ENCODE measurements at places on chromosomes 13 and 19.

- H3K27ac ChIP-seq, result peak overlapping the region; percentile 90
- no peak for DNase-seq
- H3K4me1 ChIP-seq, result peaks cover 29% of the 10 kb centered on the region
- no peaks in the 10 kb centered on the region for H3K36me3 ChIP-seq
- no peaks in the 10 kb centered on the region for H3K27me3 ChIP-seq
- peak overlapping the region; percentile 47 for H3K4me3 ChIP-seq
Measured at GRCh38 chr19:55601084-55601483, 996 bp downstream of the ZNF524 start.

GRCh38 chr19:45496349-45496953 lies 396 bp downstream of the RTN2 start:
- no peaks in the 10 kb centered on the region for H3K36me3 ChIP-seq
- H3K4me1 ChIP-seq, result peaks cover 36% of the 10 kb centered on the region
- no peak for DNase-seq
- H3K27ac ChIP-seq, result no peak overlapping the region
- peak overlapping the region; percentile 4 for H3K4me3 ChIP-seq

GRCh38 chr13:96068729-96069128 lies 15.5 kb upstream of the UGGT2 start:
- H3K27me3 ChIP-seq, result no peaks in the 10 kb centered on the region
- H3K36me3 ChIP-seq, result no peaks in the 10 kb centered on the region
- no peak overlapping the region for H3K4me3 ChIP-seq
- H3K4me1 ChIP-seq, result no peaks in the 10 kb centered on the region

DNA sequence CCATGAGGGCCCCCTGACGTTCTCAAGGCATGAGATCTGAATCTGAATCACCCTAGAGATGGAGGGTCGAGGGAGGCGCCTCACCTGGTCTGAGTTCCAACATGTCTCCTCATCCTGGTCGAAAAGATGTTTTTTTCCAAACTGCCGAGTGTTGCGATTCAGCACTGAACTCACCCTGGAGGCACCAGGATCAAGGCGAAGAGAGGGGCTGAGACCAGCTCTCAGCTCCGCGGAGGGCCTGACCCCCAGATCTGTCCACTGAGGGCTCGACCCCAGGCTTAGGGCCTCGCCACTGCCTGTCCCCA lies 555 bp downstream of the NR2C2AP start:
- peaks cover 3% of the 10 kb centered on the region for H3K36me3 ChIP-seq
- H3K4me1 ChIP-seq, result peaks cover 14% of the 10 kb centered on the region
- H3K27ac ChIP-seq, result peak overlapping the region; percentile 71
- DNase-seq, result no peak
- H3K4me3 ChIP-seq, result peak overlapping the region; percentile 74

DNA sequence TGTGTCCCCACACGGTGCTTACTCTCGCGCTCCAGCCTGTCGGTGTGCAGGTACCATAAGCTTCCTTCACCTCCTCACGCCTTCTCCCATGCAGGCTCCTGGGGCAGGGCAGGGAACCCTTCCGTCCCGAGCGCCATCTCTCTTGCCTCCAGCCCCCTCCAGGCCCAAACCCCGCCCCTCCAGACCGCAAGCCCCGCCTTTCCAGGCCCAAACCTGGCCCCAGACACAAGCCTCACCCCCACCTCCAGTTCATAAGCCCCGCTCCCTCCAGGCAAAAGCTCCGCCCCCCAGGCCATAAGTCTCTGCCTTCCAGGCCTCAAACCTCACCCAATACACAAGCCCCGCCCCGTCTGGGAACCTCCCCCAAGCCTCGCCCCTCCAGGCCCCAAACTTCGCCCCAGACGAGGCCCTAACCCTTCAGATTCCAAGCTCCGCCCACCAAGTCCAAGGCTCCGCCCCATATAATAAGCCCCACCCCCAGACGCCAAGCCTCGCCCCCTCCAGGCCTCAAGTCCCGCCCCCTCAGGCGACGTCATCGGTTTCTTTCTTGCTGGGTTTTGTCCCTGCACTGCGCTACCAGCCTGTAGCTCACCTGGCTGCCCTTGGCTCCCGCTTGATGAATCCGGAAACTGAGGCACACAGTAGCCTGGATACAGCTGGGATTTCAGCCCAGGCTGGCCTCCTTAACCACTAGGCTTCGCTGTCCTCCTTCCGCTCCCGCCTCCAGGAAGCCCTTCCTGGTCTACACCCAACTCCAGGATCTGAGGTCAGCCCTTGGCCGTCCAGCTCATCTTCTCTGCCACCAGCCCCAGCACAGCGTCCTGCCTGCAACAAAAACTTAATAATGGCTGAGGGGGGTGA lies 16.1 kb downstream of the MKNK2 start:
- no peaks in the 10 kb centered on the region for H3K27me3 ChIP-seq
- peak; percentile 54 for DNase-seq
- peaks cover 46% of the 10 kb centered on the region for H3K4me1 ChIP-seq
- H3K36me3 ChIP-seq, result peaks cover 9% of the 10 kb centered on the region
- H3K27ac ChIP-seq, result peak overlapping the region; percentile 31
- no peak overlapping the region for H3K4me3 ChIP-seq

DNA sequence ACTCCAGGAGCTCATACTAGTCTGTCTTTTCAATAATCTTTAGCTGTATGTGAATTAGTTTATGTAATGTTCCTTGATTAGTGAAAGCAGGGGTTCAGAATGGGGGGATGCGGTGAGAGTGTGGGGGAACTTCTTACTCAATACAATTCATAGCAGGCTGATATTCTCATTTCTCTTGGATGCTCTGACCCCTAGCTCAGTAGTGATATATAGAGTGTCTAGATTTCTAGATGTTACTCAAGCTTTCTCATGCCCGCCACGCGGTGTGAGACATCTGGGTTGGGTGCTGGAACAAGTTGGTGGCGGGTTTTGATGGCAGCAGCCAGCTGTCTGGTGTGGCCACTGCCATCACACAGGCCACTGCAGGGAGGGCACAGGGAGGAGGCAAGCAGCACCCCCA lies 39.3 kb upstream of the FLT1 start:
- DNase-seq, result no peak
- H3K36me3 ChIP-seq, result no peaks in the 10 kb centered on the region
- no peak overlapping the region for H3K27ac ChIP-seq
- peaks cover 18% of the 10 kb centered on the region for H3K4me1 ChIP-seq
- no peaks in the 10 kb centered on the region for H3K27me3 ChIP-seq

- no peaks in the 10 kb centered on the region for H3K27me3 ChIP-seq
- H3K36me3 ChIP-seq, result peaks cover 1% of the 10 kb centered on the region
- DNase-seq, result peak; percentile 56
- H3K4me3 ChIP-seq, result no peak overlapping the region
- peaks cover 24% of the 10 kb centered on the region for H3K4me1 ChIP-seq
- peak overlapping the region; percentile 72 for H3K27ac ChIP-seq
Measured at GRCh38 chr13:96020931-96021330, 32.3 kb downstream of the UGGT2 start.

DNA sequence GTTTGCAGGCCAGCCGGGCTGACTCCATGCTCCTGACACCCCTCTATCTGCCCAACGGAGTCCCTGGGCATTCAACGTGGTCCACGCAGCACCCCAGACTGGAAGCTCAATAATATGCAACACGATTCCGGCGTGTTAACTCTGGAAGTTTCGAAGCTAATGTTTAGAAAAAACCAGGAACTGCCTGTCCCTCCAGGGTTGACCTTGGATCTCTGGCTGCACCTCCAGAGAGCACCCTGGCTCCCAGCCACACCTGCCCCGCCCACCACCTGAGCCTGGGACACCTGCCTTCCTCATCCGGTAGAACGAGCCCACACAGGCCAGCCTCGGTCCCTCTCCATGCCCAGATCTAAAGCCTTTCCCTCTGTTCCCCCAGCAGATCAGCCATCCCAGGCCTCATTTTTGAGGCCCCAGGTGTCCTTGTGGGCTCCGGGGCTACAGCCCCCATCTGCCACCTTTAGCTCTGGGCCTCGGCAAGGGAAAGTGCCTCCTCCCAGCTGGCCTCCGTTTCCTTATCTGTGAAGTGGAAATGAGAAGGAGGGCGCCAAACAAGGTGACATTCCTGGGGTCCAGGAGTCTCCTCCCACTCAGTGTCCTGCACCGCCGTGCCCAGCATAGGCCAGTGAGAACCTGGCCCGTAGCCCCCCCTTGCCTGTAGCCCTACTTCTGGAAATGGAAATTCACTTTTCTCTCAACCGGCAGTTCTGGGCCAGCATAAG lies 38.7 kb downstream of the KLF2 start:
- peak overlapping the region; percentile 83 for H3K27ac ChIP-seq
- H3K4me1 ChIP-seq, result peaks cover 27% of the 10 kb centered on the region
- peak; percentile 94 for DNase-seq
- H3K4me3 ChIP-seq, result no peak overlapping the region

DNA sequence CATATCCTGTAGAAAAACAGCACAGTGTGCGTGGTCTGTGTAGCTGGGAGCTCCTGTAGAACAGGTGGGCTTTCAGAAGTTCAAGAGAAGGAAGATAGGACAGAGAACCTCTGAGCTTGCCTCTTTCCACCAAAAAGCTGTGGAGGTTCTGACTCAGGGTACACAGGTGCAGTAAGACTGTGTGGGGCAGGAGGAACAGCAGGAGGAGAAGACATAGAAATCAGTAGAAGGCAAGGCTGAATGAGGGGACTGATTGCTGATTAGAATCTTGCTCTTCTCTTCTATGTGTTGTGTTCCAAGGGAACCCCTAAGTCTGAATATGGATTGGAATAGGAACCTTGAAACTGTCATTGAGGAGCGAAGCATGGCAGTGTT lies 122.7 kb downstream of the AKAP11 start:
- no peaks in the 10 kb centered on the region for H3K27me3 ChIP-seq
- H3K27ac ChIP-seq, result no peak overlapping the region
- H3K4me3 ChIP-seq, result no peak overlapping the region
- H3K36me3 ChIP-seq, result no peaks in the 10 kb centered on the region
- H3K4me1 ChIP-seq, result no peaks in the 10 kb centered on the region
- DNase-seq, result no peak

DNA sequence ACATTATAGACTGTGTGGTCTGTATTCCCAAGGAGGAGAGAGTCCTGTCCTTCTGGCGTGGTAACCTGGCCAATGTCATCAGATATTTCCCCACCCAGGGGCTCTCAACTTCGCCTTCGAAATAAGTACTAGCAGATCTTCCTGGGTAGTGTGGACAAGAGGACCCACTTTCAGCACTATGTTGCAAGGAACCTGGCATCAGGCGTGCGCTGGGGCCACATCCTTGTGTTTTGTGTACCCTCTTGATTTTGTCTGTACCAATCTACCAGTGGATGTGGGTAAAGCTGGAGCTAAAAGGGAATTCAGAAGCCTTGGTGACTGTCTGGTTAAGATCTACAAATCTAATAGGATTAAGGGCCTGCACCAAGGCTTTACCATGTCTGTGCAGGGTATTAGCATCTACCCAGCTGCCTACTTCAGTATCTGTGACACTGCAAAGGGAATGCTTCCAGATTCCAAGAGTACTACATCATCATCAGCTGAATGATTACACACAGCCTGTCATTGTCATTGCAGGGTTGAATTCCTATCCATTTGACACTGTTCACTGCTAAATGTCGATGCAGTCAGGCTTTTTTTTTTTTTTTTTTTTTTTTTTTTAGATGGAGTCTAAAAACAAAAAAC lies 148.0 kb downstream of the PRR20E start:
- H3K36me3 ChIP-seq, result no peaks in the 10 kb centered on the region

DNA sequence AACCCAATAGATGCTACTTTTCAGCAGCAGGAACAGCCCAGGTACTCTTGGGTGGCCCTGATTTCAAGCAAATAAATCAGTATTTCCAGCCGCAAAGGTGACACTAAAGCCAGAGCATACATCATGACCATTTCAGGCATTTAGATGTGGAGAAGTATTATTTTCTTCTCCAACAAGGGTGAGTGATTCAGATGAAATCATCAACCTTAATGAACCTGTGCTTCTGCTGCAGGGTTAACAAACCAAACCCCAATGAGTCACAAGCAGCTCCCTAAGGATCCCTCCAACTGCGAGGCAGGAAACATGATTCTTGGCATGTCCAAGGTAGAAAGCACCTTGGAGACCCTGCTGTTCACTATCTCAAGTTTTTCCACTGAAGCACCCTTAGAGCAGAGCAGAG lies 32.7 kb downstream of the MBNL2 start:
- H3K4me3 ChIP-seq, result no peak overlapping the region
- peak overlapping the region; percentile 52 for H3K27ac ChIP-seq
- no peak for DNase-seq
- H3K4me1 ChIP-seq, result peaks cover 69% of the 10 kb centered on the region
- H3K27me3 ChIP-seq, result no peaks in the 10 kb centered on the region

- H3K27me3 ChIP-seq, result no peaks in the 10 kb centered on the region
- peaks cover 54% of the 10 kb centered on the region for H3K4me1 ChIP-seq
- peak overlapping the region; percentile 91 for H3K27ac ChIP-seq
- no peak overlapping the region for H3K4me3 ChIP-seq
- H3K36me3 ChIP-seq, result no peaks in the 10 kb centered on the region
- DNase-seq, result peak; percentile 94
Measured at GRCh38 chr19:2543463-2544442, 67.8 kb downstream of the GADD45B start.

DNA sequence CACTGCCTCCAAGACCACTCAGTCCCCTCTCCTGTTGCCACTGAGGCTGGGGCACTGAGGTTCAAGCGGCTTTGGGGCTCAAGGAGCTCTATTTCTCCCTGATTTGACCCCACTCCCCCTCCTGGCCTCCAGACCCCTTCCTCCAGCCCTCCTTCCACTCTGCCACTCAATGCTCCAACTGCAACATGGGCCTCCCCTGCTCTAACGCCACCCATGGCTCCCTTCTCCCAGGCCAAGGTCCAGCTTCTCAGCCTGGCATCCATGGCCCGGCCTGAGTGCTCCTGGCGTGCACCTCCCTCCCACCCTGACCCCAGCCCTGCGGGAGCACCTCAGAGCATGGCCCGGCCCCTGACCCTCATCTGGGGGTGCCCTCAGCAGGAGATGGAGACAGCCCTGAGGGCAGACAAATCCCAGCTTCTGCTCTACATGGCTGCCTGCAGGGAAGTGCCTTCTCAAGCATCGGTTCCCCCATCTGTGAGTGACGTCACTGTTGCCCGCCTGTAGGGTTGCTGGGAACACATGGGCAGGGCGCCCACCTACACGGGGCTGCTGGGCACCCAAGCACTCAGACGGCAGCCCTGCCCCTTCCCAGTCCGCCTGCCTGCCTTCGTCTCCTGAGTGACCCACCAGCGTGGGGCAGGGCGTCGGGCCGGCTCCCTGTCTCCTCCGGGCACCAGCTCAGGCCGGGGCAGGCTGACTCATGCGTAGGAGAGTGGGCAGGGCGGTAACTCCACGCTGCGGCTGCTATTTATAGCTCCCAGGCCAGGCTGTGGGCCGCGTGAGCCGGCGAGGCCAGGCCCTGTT lies 1.6 kb upstream of the DIRAS1 start:
- no peaks in the 10 kb centered on the region for H3K36me3 ChIP-seq
- H3K4me3 ChIP-seq, result no peak overlapping the region

DNA sequence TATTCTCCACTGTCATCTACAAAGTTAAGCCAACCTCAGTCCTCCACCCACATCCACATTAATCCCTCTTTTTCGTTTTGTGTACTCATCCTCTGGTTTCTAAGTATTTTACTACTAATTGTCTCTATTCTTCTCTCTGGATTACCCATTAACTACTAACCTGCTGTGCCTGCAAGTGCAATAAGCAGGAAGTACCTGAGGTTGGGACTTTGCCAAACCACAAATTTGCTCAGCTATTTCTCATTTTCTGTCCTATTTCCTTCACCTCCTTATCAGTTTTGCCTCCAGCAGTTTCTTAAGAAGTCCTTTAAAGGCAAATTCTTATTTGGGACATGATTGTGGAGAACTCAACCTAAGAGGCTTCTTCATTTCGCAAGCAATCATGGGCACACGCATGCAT lies 1708.9 kb downstream of the SLITRK5 start:
- no peak for DNase-seq
- H3K4me1 ChIP-seq, result no peaks in the 10 kb centered on the region
- no peaks in the 10 kb centered on the region for H3K36me3 ChIP-seq
- H3K27ac ChIP-seq, result no peak overlapping the region
- H3K27me3 ChIP-seq, result no peaks in the 10 kb centered on the region

GRCh38 chr19:53991224-53992113 lies at the start of gene CACNG6:
TSS of gene CACNG6 (plus strand) at chr19:53991637. CDS start at chr19:53992878, 1,241 bp downstream.
- H3K4me3 ChIP-seq, result peak within 1 kb of the TSS; percentile 17
- H3K4me1 ChIP-seq, result peaks cover 6% of the 10 kb centered on the region
- H3K36me3 ChIP-seq, result no peaks in the 10 kb centered on the region
- H3K27me3 ChIP-seq, result no peaks in the 10 kb centered on the region
- no peak within 1 kb of the TSS for H3K27ac ChIP-seq
